B cell (primary cell): ENCODE measurements at places on chromosomes 6 and 20. TPM values are rescaled to one million over a fixed set of nuclear protein-coding genes. Genes with fewer than 3 reads are reported as not detected.

CST2 gene
- total RNA-seq, result not detected in 2 replicates

- H3K36me3 ChIP-seq, result no peaks in the 10 kb centered on the region
- H3K4me3 ChIP-seq, result no peak overlapping the region
- H3K4me1 ChIP-seq, result peaks cover 9% of the 10 kb centered on the region
- no peak for DNase-seq
- H3K27me3 ChIP-seq, result no peaks in the 10 kb centered on the region
Observed at GRCh38 chr6:13677878-13678254, 33.8 kb downstream of the RANBP9 start.

DNA sequence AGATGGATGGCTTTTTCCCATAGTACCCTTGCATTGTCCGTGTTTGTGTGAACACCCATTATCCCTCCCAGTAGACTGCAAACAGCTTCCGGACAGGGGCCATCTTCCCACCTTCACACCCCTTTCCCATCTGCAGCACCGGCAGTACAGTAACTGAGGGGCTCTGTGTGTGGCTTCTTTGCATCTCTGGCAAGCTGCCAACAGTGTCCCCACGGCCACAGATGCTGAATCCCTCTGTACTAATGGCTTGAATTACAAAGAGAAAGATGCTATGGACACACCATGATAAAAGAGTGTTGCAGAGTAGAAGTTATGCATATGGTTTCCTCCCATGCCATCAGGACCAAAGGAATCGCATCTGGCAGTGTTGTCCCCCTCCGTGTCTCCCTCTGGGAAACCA lies 101.1 kb upstream of the CDYL start:
- no peak overlapping the region for H3K27ac ChIP-seq
- no peaks in the 10 kb centered on the region for H3K4me1 ChIP-seq
- no peaks in the 10 kb centered on the region for H3K36me3 ChIP-seq
- DNase-seq, result no peak
- H3K4me3 ChIP-seq, result no peak overlapping the region
- no peaks in the 10 kb centered on the region for H3K27me3 ChIP-seq

GINM1 gene
- 22.1 and 23.0 TPM in 2 replicates for total RNA-seq

GRCh38 chr6:122825163-122825562 lies 36.1 kb downstream of the SMPDL3A start:
- no peaks in the 10 kb centered on the region for H3K4me1 ChIP-seq
- H3K27ac ChIP-seq, result no peak overlapping the region
- DNase-seq, result no peak
- no peaks in the 10 kb centered on the region for H3K36me3 ChIP-seq
- H3K4me3 ChIP-seq, result no peak overlapping the region

COL19A1 gene
- 56.9 and 61.4 TPM in 2 replicates for total RNA-seq

BMP5 gene
- total RNA-seq, result not detected in 2 replicates

HS3ST5 gene
- total RNA-seq, result not detected in 2 replicates

- H3K27ac ChIP-seq, result no peak overlapping the region
- H3K4me1 ChIP-seq, result no peaks in the 10 kb centered on the region
- no peaks in the 10 kb centered on the region for H3K36me3 ChIP-seq
- no peaks in the 10 kb centered on the region for H3K27me3 ChIP-seq
- DNase-seq, result no peak
- no peak overlapping the region for H3K4me3 ChIP-seq
Observed at GRCh38 chr6:148898376-148899014, 151.7 kb downstream of the UST start.

BTBD3 gene
- total RNA-seq, result 0.92 and 1.5 TPM in 2 replicates

CUL7 gene
- 21.4 and 22.7 TPM in 2 replicates for total RNA-seq

DNA sequence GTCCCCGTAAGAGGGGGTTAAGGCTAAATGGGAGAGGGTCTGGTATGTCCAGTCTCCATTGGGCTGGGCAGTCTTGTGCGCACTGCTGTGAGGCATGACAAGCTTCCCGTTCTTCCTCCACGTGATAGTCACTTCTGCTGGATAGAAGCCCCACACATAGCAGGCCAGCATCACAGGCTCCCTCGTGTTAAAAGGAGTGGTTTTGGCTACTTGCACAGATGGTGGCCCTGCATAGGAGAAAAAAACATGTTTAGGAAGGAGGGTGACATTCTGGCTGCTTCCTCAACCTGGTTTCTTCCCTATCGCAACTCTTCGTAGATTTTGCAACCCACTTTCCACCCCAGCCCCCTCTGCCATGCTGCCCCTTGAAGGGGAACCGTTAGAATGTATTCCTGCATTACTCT lies 3.6 kb downstream of the HLA-DMB start:
- peaks cover 65% of the 10 kb centered on the region for H3K36me3 ChIP-seq
- DNase-seq, result peak; percentile 10
- H3K27me3 ChIP-seq, result no peaks in the 10 kb centered on the region

GRCh38 chr20:56646599-56646998 lies 17.5 kb downstream of the TFAP2C start:
- H3K27me3 ChIP-seq, result no peaks in the 10 kb centered on the region
- H3K27ac ChIP-seq, result no peak overlapping the region
- no peak for DNase-seq

C6orf132 gene
- total RNA-seq, result 0.05 TPM in 1 of 2 replicates, not detected in the other

GRCh38 chr20:32438331-32438858 lies 80.3 kb downstream of the ASXL1 start:
- H3K4me1 ChIP-seq, result peaks cover 15% of the 10 kb centered on the region
- peaks cover 4% of the 10 kb centered on the region for H3K36me3 ChIP-seq
- no peak overlapping the region for H3K27ac ChIP-seq
- H3K27me3 ChIP-seq, result no peaks in the 10 kb centered on the region
- no peak overlapping the region for H3K4me3 ChIP-seq

DNA sequence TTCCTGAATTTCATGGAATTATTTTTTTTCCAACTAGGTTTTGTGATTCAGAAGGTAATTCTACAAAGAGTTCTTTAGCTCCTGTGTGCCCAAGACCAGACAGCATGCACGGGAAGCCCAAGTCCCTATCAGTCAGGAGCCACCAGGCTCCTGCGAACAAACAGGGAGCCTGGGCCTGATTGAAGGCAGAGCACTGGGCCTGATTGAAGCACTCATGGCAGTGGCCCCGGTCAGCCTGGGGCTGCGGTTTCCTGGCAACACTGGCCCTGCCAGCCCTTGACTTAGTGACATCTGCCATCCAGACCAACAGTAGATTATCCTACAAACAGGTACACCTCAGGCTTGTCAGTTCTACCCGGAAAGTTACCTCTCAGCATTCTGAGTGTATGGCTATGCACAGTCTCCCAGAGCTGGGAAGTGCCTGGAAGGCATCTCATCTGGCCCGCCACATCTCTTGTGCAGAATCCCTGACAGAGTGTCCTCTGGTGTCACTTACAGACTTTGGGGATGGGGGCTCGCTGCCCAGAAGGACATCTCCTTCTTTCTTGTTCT lies 133.8 kb downstream of the VEGFA start:
- no peak overlapping the region for H3K27ac ChIP-seq
- H3K36me3 ChIP-seq, result no peaks in the 10 kb centered on the region
- no peaks in the 10 kb centered on the region for H3K4me1 ChIP-seq
- no peak for DNase-seq
- no peak overlapping the region for H3K4me3 ChIP-seq

DNA sequence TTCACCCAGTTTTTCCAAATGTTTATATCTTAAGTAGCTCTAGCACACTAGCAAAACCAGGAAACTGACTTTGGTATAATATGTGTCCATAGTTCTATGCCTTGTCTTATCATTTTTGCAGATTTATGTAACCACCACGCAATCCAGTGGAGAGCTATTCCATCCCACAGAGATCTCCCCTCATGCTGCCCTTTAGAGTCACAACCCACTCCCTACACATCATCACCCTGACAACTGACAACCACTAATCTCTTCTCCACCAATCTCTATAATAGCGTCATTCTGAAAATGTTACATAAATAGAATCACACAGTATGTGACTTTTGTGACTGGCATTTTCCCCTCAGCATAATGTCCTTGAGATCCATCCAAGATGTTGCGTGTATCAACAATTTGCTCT lies 29.1 kb downstream of the HLA-DRB5 start:
- H3K4me3 ChIP-seq, result no peak overlapping the region
- H3K27ac ChIP-seq, result no peak overlapping the region

DDO gene
- total RNA-seq, result not detected in 2 replicates

FAM83C gene
- total RNA-seq, result not detected in 2 replicates

- H3K4me3 ChIP-seq, result no peak overlapping the region
- no peak overlapping the region for H3K27ac ChIP-seq
- no peaks in the 10 kb centered on the region for H3K4me1 ChIP-seq
Observed at GRCh38 chr6:13076575-13076974, 251.8 kb downstream of the TBC1D7 start.

DNA sequence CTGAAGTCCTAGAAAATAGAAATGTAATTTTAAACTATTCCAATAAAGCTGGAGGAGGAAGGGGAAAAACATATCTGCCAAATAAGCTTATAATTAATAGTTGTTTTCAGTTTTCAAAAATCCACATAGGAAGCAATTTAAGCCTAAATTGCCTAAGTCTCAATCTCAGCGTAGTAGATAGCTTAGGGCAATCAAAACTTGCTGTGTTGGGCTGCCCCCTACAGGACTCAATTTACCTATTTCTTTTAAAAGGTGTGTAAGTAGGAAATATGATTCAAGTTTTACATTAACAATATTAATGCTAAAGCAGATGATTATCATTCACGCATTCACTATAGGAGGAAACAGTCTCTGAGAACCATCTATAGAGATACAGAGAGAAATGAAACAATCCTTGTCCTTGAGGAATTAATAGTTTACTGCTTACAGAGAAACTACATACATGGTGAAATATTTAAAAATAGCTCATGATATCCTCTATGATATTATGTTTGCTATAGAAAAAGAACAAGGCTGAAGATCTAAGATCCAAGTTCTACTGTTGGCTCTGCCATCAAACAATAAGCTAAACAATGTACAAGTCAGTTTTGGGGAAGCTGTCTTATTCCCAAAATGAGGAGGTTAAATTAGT lies 102.1 kb downstream of the ATG5 start:
- no peak overlapping the region for H3K27ac ChIP-seq
- no peaks in the 10 kb centered on the region for H3K4me1 ChIP-seq
- H3K36me3 ChIP-seq, result peaks cover 4% of the 10 kb centered on the region
- H3K4me3 ChIP-seq, result no peak overlapping the region

SYCP2L gene
- total RNA-seq, result not detected in 2 replicates

DNA sequence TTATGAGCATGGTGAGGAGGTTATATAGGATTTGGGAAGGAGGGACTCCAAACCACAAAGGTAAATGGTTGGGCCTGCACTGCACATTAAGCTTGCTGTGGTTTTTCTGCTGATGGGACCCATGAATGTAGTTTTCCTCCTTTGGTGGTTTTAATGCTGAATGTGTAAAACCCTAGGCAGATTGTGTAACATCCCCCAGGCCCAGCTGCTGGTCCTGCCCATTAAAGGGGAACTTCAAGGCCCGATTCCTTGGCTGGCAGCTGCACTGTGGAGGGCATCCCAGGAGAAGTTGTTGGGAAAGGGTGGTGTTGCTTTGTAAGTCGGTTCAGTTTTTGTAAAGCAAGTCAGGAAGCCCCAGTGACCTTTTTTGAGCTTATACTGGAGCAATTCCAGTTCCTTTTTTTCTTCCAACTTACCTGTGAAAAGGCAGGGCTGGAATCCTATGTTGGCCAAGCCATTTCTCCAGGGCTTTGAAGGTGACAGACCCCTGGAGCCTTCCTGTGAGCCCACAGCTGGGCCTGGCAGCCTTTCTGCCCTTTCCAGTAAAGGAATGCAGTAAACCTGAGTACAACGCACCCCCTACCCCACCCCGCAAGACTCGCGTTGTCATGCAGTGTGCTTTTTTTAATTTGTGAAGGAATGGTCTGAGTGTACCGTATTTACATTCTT lies 43.1 kb upstream of the NAA20 start:
- H3K36me3 ChIP-seq, result no peaks in the 10 kb centered on the region
- no peaks in the 10 kb centered on the region for H3K27me3 ChIP-seq
- no peak overlapping the region for H3K4me3 ChIP-seq
- no peak overlapping the region for H3K27ac ChIP-seq

DNA sequence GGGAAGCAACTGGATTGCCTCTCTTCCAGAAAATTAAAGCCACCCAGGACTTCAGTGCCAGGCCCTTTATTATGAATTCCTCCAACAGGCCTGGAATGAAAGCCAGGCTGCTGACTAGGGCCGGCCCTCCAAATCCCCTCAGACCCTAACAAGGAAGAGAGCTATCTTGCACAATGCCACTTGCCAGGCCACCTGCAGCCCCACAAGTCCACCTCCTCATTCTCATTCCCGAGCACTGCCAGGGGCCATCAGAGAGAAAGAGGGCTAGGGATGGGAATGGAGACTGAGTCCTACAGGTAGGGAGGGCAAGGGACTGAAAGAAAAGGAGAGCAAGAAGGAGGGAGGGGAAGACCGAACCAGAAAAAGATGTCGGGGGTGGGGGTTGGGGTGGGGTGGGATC lies 86.5 kb downstream of the MRPL14 start:
- H3K4me3 ChIP-seq, result no peak overlapping the region
- no peak overlapping the region for H3K27ac ChIP-seq
- H3K27me3 ChIP-seq, result no peaks in the 10 kb centered on the region
- no peak for DNase-seq
- H3K4me1 ChIP-seq, result peaks cover under 1% of the 10 kb centered on the region

MATN4 gene
- total RNA-seq, result not detected in 2 replicates

- H3K4me1 ChIP-seq, result peaks cover 90% of the 10 kb centered on the region
- no peaks in the 10 kb centered on the region for H3K36me3 ChIP-seq
- DNase-seq, result no peak
- no peaks in the 10 kb centered on the region for H3K27me3 ChIP-seq
Observed at GRCh38 chr6:343960-344815, 47.4 kb upstream of the IRF4 start.

DNA sequence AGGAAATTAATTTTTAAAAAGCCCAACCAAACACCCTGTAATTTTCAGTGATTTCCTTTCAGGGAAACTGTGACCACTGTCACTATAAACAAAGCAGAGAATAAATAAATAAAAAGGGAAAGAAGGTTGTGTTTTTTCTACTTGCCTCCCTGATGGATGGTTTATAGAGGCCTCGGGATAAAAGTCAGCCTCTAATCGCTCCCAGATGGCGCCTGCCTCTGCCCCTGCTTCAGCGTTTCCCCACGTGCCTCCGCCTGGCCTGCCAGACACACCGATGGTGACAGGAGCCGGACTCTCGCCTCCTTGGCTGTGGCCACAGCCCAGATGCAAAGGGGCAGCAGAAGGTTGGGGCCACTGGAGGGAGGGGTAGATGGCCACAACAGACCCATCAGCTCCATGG lies 327.7 kb downstream of the CDC5L start:
- H3K27me3 ChIP-seq, result no peaks in the 10 kb centered on the region
- no peaks in the 10 kb centered on the region for H3K36me3 ChIP-seq
- no peak overlapping the region for H3K27ac ChIP-seq

GRCh38 chr6:135693811-135694370 lies 157.6 kb upstream of the PDE7B start:
- H3K36me3 ChIP-seq, result no peaks in the 10 kb centered on the region
- DNase-seq, result no peak
- H3K27me3 ChIP-seq, result no peaks in the 10 kb centered on the region
- H3K4me1 ChIP-seq, result peaks cover 2% of the 10 kb centered on the region
- no peak overlapping the region for H3K4me3 ChIP-seq
- H3K27ac ChIP-seq, result no peak overlapping the region
